B cell (primary cell): ENCODE measurements at places on chromosomes 16 and 17. TPM values are rescaled to one million over a fixed set of nuclear protein-coding genes. Genes with fewer than 3 reads are reported as not detected.

The SULT1A3 gene
- 31.9 and 33.2 TPM in 2 replicates for polyA plus RNA-seq

The ACLY gene
- 33.3 and 40.2 TPM in 2 replicates for polyA plus RNA-seq

The PLXDC1 gene
- 0.69 and 3.1 TPM in 2 replicates for polyA plus RNA-seq

The P2RX5 gene
- 436 and 745 TPM in 2 replicates for polyA plus RNA-seq

The ZNF764 gene
- polyA plus RNA-seq = 11.0 and 12.6 TPM in 2 replicates

The IRF8 gene
- 309 and 453 TPM in 2 replicates for polyA plus RNA-seq

The TMED6 gene
- 0.78 and 0.81 TPM in 2 replicates for polyA plus RNA-seq

The CNOT1 gene
- 211 and 374 TPM in 2 replicates for polyA plus RNA-seq

The CACNG4 gene
- not detected in 2 replicates for polyA plus RNA-seq

The ABCC6 gene
- polyA plus RNA-seq = 0.27 TPM in 2 replicates

DNA sequence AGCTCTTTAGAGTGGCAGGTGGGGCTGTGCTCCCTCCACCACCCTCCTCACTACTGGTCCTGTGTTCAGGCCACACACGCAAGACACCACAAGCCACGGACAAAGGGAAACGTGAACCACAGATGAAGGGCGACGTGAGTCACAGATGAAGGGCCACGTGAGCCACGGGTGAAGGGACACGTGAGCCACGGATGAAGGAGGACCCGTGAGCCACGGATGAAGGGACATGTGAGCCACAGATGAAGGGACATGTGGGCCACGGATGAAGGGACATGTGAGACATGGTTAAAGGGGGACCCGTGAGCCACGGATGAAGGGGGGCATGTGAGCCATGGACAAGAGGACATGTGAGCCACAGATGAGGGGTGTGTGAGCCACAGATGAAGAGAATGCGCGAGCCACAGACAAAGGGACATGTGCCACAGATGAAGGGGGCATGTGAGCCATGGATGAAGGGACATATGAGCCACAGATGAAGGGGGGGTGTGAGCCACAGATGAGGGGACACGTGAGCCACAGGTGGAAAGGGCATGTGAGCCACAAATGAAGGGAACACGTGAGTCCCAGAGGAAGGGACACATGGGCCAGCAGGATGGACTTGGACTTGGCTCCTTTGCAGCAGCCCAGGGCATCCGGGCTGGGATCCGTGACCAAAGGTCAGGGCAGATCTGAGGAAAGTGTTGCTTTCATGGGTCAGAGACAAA lies 15.6 kb downstream of the ZNF469 start:
- no peak for DNase-seq

- no peak for DNase-seq
Measured at GRCh38 chr17:7416323-7416722, 3.8 kb upstream of the SPEM1 start.

- no peak for DNase-seq
Measured at GRCh38 chr17:32569171-32570080, 82.6 kb downstream of the CDK5R1 start.

DNA sequence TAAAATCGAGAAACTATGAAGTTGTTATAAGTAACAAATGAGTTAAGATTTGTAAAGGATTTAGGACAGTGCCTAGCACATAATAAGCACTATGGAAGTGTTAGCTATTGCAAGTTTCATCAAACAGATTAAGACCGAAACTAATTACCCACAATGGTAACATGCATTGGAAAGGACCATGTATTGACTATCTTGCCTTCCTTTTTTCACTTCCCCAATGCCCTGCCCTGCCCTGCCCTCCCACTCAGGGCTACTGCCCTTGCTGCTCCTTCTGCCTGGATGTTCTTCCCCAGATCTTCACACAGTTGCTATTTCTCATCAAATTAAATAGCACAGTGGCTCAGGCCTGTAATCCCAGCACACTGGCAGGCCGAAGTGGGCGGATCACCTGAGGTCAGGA lies 202.1 kb upstream of the PSMD7 start:
- DNase-seq = no peak

GRCh38 chr17:14432079-14432478 lies 131.2 kb downstream of the HS3ST3B1 start:
- DNase-seq = no peak

DNA sequence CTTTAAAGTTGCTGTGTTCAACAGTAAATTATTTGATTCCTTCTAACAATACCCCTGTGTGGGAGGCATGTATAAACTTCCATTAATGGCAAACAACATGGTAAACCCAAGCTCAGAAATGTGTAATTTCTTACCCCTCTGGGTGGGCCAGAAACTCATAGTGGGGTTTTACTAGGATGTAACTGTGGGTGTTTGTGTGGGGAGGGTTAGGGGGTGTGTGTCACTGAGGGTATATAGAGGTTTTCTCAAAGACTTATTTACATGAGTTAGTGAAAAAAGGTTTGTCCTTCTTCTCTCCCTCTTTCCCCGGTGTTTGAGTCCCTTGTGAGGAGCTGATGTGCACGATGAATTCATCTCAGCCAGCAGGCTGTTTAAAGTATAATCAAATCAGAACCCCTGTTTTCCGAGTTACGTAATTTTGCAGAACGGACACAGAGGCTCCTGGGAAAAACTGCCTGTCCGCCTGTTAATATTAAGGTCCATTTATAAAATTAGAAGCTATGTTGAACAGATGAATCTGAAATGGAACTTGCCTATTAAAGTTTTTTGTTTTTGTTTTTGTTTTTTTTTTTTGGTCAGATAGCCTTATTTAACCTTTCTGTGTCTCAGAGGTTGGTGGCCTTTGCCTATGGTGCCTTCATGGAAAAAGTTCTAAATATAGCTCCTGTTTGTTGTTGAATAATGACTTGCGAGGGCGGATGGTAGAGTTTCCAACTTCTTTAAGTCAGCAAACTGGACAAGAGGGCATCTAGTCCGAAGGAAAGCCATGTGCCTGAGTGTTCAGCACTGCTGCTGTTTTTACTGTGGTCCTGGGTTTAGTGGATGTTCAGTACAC lies 73.3 kb downstream of the MSI2 start:
- DNase-seq = no peak

DNA sequence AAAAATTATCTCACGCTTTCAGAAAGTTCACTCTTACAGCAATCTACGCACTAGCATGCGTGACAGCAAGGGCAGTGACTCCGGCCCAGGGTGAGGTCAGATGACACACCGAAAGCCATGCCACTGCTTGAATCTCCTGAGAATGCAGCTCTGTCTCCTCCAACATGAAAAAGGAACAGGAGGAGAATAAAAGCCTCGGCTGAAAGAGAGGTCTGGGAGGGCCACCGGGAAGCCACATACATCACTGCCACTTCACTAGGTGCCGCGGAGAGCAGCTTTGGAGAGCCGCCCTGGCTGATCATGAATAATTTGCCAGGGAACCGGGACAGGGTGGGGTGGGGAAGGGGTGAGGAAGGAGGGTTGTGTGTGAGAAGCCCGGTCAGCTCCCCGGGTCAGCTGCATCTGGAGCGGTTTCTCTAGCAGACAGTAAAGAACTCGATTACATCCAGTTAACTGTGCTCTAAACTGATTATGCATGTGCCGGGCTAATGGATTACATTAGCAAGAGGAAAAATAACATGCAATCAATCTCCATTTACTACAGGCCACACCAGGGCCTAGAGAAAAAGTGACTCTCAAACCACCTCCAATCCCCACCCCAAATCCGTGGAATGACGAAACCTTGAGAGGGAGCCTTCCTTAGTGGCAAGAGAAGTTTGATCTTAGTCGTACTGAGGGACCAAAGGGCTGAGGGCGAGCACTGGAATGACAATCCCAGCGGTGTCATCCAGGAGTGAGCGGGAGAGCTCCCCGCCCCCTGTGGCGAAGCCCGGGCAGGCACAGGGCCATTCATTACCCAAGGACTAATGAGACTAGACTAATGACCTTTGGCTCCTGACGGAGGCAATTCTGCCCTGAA lies 100.3 kb downstream of the ZFHX3 start:
- DNase-seq = no peak

DNA sequence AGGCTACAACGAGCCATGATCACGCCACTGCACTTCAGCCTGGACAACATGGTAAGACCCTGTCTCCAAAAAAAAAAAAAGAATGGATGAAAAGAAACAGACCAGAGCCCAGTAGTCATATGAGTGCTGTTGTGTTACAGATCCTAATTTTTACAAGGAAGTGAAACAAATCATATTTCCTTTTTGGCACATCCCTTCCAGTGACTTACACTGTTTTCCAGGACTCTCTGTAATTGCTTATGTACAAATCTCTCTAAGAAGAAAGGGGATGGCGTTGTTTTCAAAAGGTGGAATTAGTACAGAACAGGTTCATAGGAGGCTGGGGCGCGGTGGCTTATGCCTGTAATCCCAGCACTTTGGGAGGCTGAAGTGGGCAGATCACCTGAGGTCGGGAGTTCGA lies 19.8 kb upstream of the ZNF594 start:
- DNase-seq = peak; percentile 35

DNA sequence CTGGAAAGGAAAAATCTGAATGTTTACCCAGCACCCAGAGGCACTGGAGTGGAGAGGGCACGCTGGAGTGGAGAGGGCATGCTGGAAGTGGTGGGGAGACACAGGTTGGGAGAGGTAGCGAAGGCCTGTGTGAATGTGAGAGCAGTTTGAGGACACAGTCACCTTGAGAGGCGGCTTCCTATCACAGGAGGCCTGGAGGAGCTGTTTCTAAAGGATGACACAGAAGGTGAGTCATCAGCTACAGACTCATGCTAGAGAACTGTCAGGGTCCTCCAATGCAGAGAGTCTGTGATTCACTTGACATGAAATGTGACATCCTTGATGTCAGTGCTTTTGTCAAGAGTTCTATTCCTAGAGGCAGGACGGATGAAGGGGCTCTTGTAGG lies 13.8 kb downstream of the CTRL start:
- no peak for DNase-seq

DNA sequence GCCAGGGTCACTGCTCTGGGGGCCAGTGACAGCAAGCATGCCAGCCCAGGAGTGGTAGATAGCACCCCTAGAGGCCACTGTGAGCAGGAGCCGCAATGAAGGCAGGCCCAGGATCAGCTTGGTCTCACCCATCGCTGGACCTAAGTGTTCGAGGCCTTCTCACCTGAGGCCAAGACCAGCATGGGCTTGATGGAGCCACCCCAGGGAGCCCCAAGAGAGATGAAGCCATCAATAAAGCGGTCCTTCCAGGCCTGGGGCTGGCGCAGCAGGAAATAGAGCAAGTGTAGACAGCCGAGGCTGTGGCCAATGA lies 1.8 kb downstream of the LCAT start:
- DNase-seq = peak; percentile 50

DNA sequence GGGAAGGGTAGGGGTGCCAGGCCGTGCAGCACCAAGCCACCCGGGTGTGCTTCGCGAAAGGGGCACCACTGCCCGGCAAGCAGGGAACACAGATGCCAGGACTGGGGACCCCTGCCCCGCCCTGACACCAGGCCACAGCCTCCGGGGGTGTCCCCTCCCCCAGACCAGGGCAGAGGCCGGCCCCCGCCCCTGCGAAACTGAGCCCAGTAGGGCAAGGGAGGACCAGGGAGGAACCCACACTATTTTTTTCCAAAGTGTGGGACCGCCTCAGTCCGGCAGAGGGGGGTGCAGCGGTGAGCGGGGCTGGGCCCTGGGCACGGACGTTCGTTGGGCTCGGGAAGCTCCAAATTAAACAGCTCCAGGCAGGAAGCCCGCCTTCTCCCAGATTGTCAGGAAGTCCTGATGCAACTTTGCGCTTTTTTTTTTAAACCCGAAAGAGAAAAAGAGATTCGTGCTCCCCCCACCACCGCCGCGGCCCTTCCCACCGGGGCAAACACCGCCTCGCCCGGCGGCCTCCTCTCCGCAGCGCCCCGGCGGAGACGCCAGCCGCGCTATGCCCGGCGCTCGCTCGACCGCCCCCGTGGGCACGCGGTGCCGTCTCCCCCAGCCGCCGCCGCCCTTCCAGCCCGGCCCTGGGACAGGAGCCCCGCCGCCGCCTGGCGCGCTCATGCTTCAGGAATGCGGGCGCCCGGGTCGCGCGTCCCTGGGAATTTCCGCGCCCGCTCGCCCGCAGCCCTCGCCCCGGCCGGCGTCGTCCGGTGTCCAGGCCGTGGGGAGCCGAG lies 755 bp downstream of the PIEZO1 start:
- peak; percentile 71 for DNase-seq

GRCh38 chr16:84207251-84207650 lies 16.3 kb downstream of the ADAD2 start:
- no peak for DNase-seq

- DNase-seq = no peak
Measured at GRCh38 chr17:59193336-59193862, 16.4 kb upstream of the SMG8 start.

DNA sequence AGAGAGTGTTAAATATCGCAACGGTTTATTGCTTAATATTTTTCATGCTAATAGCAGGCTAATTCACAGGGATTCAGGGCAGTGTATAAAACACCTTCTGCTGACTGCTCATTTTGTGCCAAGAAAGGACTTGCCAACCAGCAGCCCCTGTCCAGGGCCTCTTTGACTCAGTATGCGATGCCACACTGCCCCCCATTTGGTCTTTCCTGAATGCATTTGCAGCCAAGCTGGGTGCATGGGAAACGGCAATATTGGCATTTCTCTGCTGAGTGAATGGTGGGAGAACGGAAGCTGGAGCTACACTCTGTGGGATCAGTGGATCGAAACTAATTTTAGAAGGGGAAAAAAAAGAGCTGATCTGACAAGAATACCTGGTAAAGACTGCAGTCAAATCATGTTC lies 152.9 kb upstream of the C16orf82 start:
- no peak for DNase-seq

- no peak for DNase-seq
Measured at GRCh38 chr17:10195090-10195805, 3.2 kb downstream of the GAS7 start.
